ENCODE measurements at places on chromosomes 16 and 17.

DNA sequence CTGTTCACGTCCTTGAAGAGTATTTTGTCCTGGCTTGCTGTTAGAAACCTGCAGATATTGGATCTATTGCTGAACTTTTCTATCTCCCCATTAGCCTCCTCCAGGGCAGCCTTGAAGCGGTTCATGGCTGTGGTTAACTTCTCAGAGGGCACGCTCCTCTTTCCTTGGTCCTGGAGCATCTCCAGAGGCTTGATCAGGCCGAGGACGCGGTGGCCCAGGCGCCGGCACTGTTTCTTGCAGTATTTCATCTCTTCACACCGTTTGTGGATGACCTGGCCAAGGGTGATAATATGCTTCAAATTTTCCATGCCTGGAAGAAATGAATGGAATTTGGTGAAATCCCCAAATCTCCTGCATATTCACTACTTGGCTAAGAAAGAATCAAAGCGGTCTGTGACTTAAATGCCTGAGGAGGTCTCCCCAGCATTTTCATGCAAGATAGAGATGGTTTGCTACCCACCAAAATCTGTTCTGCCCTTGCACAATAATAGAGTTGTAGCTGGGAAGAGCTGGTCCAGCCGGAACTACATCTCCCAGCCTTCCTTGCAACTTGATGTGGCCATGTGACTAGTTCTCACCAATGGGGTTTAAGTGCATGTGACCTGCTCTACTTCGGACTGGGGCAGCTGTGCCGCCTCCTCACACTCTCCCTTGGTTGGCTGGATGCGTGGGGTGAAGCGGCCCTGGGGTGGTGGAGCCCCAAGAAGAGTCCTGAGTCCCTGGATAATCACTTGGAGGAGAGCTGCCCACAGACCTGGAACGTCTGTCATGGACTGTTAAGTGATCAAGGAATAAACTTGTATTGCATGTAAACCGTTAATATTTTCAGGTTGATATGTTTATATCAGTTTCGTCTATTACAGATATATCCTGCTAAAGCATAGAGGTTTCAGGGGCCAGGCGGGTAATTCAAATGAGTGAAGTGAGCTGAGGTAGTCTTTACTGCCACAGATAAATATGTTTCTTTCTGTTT is 4.9 kb downstream of the MLKL start:
- DNase-seq, result peak; percentile 49

- no peak for DNase-seq
Measured at GRCh38 chr17:50833510-50834428, 1.6 kb upstream of the WFIKKN2 start.

GRCh38 chr17:49873466-49873865 is 25.6 kb upstream of the TAC4 start:
- no peak for DNase-seq

GRCh38 chr17:43416998-43417890 is 18.5 kb downstream of the ARL4D start:
- DNase-seq, result no peak

DNA sequence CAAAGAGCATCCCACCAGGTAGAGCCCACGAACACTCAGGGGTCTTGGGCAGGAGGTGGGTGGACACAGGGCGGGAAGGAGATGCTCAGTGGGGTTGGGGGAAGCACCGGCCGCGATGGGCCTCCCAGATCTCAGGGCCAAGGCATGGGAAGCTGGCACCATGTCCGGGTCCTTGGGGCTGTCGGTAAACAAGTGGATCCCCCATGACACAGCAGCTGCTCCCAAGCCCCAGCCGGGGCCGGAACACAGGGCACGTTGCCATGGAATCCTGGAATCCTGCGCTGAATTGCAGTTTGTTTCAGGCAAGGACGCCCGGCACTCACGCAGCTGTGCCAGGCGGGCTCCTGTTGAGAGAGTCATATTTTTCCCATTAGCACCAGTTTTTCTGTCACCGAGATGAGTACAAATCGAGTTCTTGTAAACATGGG is 23.0 kb upstream of the CHMP6 start:
- no peak for DNase-seq

- no peak for DNase-seq
Measured at GRCh38 chr17:35726127-35726952, 5.1 kb upstream of the RASL10B start.

DNA sequence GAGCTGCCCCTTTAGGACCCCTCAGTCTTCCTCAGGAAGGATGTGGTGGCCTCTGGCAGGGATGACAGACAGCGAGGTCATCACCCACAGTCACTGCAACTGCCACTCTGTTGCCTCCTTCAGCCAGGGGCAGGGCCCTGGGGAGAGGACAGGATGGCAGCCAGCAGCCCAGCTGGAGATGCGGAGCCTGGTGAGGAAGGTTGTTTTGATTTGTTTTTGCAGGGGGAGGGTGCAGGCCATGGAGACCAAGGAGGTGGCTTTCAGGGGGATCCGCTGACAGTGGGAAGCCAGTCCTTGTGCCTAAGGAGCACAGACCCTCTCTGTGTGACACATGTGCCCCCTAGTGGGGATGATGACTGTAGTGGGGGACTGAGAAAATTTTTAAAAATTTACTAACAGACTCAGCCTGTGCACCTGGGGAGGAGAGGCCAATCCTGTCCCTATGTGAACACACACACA is 7.4 kb downstream of the PRCD start:
- peak; percentile 68 for DNase-seq

DNA sequence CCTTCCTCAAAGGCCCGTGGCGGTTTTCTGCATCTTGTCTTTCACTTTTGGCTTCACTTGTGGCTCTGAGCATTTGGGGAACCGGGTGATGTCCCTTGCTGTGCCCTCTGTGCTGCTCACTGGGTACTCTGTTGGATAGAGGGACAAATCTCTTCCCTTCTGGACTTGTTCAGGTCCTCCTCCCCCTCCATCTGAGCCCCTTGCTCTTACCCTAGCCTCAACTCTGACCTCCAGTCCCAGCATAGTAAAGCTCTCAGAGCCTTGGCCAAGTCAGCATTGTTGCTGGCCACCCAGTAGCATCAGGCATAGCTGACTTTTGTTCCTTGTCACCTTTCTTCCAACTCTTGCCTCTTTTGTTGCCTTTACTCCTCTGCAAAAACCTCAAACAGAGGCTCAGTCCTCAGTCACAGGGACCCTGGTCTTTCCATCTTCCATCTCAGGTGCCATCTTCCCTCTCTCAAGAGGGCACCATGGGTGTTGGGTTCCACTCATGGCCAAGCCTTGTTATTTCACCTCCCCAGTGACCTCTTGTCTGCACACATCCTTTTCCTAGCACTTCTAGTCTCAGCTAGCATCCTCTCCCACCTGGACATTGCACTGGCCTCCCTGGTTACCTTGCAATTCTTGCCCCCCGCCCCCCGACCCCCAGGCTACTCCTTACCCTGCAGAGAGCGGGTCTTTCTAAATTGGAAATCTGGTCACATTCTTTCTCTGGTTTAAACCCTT is 393 bp upstream of the PSMB10 start:
- peak; percentile 71 for DNase-seq

DNA sequence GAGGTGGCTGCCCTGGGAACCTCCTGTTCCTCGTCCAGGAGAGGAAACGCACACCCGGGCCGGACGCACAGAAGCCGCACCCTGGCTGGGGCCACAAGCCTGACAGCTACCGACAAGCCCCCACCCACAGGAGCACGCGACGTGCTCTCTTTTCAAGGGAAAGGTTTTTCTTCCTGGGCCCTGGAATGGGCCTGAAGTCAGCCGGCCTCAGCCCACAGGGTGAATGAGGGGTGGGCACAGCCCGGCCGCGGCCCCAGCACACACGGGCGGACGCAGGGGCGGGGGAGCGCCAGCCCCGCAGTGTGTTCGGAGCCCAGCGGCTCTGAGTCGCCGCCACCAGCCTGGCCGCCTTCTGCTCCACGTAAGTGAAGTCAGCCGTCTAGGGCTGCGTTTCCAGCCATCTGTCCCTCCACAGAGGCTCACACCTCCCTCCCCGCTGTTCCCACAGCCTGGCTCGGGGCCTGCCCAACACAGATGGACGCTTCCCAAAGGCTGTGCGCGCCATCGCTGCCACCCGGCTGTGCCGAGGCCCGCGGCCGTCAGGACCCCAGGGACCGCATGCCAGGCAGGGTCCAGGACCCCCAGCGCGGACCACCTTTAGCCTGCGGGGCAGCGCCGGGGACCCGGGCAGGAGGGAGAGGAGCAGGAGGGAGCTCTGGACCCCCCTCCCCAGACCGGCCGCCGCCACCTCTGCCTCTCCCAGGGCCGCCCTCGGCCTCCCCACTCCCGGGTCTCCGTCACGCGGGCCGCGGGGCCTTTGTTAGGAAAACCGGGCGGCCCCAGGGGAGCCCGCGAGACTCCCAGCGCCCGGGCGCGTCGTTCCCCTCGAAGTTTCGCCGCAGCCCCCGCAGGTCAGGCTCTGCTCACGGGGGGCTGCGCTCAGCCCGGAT is 36.8 kb downstream of the CBFA2T3 start:
- DNase-seq, result no peak

DNA sequence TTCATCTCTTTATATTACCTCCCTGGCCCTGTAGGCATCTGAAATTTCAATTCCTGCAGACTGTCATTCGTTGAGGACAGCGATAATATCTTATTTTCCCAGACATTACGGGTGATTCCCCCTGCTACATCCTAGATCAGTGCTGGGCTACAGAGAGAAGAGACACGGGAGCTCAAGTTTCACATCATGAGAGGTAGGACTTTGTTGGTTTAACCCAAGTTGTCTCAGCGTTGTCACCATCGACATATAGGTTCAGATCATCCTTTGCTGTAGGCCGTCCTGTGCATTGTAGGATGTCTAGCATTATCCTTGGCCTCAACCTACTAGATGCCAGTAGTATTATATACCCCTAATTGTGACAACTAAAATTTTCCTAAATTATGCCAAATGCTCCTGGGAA is 19.3 kb downstream of the MT1X start:
- DNase-seq, result no peak

GRCh38 chr17:65552214-65552613 is 9.2 kb downstream of the AXIN2 start:
- DNase-seq, result no peak

DNA sequence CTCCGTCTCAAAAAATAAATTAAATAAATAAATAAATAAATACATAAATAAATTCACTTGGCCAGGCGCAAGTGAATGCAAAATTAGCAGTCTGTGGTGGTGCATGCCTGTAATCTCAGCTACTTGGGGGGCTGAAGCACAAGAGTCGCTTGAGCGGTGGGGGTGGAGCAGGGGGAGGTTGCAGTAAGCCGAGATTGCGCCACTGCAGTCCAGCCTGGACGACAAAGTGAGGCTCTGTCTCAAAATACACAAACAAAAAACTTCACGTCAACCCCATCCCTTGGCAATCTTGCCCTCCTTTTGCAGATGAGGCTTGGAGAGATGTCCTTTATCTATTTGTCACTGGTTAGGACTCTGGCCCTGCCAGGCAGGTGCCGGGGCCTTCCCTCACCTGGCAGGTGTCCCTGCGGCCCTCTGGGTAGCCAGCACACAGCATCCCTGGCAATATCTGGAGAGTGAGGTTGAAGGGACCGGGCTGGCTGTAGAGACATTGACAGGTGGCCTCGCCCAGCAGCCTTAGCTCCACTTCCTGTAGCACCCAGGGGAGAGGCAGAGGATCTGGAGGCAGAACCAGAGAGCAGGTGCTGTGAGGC is 4.4 kb downstream of the PRSS36 start:
- DNase-seq, result no peak

DNA sequence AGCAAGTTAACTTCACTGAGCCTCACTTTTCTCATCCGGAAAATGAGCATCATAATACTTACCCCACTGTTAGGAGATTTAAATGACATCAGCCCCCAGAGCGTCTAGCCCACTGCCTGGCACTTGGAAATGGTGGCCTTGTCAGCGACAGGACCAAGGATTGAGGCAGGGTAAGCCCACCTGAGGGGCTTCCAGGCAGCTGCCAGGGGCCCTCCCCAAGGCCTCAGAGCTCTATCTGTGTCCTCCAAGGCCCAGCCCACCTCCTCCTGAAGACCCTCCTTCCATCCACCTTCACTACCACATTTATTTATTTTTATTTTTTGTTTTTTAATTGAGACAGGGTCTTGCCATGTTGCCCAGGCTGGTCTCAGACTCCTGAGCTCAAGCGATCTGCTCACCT is 13.8 kb downstream of the PITPNM3 start:
- no peak for DNase-seq

DNA sequence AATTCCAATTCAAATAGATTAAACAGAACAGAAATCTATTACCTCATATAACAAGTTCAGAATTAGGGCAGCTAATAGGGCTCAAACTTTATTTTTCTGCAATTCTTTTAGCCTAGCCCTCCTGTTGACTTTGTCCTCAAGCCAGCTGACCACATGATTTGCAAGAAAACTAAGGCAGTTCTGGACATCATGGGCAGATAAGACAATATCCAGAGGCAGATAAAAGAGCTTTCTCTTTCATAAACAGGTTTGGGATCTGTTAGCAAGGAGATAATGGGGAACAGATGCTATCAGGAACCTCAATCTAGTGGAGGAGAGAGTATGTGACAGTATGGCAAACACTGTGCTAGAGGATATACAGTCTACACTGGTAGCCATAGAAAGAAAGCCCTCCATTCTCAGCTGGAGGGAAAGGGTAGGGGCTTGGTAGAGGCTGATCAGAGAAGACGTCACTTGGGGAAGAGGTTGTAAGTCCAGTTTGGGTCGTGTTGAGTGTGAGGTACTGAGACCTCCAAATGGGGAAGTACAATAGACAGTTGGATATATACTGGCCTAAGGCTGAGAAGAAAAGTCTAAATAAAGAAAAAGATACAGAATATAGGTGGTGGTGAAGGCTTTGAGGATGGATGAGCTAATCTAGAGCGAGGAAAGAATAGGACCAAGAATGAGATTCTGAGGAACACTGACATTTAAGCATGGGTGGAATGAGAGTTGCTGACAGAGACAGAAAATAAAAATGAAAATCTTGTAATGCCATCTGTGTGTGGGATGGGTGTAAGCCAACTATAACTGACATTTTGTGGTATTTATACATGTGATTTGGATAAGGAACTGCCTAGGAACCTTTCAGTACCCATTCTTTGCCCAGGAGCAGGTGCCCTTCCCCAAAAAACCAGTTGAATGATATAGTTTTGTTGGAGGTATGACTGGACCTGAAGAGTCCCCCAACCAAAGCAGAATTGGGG is 67.4 kb downstream of the CYB561 start:
- DNase-seq, result no peak

DNA sequence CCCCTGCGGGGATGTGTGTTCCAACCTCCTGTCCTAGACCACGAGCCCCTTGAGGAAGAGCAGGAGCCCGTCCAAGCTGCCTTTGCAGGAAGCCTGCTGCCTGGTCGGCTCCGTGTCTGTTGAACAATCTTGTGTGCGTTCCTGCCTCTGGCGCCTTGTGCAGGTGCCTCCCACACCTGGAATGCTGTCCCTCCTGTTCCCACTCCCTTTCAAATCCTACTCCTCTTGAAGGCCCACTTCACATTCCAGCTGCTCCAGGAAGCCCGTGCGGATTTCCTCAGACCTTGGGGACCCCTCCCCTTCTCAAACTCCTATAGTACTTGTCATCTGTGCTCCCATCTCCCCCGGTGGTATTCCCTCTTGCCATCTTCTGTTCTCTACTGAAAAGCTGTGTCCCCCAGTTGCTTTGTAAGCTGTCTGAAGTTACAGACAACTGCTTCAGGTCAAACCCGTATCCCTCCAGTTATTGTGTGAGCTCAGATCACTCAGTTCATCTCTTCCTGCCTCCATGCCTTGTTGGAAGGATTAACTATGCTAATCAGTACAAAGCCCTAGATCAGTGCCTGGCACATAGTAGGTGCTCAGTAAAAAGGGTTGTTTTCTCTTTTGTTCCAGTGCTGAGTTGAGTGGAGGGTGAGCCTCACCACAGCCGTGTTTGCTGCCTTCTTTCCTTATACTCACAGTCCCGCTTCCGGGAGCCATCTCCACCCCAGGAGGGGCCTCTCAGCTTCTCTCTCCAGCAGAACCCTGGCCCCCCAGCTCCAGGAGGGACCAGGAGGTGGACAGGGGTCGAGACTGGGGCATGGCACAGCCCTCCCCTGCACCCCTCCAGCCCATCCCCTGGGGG is 241.8 kb upstream of the CIBAR2 start:
- DNase-seq, result no peak
